ENCODE measurements at places on chromosomes 11 and 22.

DNA sequence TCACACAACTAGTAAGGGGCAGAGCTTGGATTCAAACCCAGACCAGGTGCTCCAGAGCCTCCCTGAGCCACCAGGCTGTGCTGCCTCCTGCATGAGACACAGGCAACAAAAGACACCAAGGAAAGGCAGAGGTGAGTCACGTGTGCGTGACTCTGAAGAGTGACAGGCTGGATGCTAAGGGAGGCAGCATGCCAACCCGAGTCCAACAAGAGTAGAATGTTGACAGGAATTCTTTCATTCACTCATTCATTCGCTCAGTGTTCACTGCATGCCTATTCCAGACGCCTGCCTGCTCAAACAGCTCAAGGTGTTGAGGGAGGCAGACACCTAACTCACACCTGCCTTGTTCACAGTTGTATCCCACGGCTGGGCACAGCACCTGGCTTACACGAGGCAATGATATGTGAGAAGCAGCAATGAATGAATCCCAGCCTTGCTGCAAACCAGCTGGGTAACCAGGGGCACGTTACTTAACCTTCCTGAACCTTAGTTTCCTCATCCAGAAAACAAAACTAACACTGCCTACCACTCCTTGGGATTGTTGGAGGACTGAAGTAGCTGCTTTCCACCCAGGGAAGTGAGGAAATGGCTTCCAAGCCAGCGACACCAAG lies 73.8 kb upstream of the ARFGAP3 start:
- DNase-seq, result no peak

DNA sequence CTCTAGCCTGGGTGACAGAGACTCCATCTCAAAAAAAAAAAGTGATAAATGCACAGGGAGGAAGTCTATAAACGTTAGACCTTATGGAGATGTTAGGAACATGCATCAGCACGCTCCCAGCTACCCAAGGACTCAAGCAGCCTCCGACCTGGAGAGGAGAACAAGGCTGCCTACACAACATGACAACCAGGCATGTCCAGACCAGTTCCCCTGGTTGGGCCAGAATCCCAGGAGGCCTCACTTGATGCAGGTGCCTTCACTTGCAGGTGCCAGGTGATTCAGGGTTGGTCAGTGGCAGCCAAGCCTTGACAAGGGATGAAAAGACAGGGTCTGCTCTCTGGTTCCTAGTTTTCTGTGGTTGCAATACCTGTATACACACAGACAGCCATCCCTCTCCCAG lies 5.9 kb downstream of the RANGAP1 start:
- DNase-seq, result no peak

GRCh38 chr11:20017320-20017719 lies 143.0 kb downstream of the DBX1 start:
- no peak for DNase-seq

GRCh38 chr11:45104790-45105084 lies 41.7 kb upstream of the PRDM11 start:
- DNase-seq, result no peak

DNA sequence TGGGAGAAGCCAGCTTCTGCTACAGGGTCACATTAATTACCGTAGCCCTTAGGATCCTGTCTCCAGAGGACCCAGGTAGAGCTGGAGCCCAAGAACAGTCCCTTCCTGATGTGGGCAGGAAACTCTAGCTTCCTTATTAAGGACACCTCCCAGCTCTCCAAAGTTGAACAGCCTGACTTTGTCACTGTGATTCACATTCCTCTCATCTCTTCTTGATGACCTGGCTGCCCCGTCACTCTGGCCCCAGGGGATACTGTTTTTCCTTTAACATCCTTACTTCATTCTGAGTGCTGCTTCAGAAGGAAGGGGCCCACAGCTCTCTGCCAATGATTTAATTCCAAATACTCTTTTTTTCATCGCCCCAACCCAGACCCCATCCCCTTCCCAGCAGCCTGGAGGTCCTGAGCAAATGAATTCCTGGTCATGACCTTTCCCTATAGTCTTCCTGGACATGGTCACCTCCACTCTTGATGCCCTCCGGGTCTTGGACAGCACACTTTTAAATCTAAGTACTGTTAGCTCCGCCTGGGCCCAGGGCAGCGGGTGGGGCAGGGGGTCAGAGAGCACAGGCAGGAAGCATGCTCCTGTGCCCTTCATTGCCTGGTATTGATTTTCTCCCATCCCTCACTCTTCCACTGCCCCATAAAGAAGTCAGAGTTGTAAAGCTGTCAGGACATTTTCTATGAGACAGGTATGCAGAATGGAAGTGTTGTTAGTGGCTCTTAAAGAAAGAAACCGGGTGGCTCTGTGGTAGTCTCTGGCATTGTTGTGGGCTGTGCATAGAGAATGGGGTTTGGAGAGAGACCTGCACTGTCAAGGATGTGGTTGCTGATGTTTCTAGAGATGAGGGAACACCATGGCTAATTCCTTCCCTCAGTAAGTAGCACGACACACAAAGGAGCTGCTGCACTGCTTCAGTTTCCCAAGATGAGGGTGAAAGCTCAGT lies 22.3 kb upstream of the SPON1 start:
- no peak for DNase-seq

DNA sequence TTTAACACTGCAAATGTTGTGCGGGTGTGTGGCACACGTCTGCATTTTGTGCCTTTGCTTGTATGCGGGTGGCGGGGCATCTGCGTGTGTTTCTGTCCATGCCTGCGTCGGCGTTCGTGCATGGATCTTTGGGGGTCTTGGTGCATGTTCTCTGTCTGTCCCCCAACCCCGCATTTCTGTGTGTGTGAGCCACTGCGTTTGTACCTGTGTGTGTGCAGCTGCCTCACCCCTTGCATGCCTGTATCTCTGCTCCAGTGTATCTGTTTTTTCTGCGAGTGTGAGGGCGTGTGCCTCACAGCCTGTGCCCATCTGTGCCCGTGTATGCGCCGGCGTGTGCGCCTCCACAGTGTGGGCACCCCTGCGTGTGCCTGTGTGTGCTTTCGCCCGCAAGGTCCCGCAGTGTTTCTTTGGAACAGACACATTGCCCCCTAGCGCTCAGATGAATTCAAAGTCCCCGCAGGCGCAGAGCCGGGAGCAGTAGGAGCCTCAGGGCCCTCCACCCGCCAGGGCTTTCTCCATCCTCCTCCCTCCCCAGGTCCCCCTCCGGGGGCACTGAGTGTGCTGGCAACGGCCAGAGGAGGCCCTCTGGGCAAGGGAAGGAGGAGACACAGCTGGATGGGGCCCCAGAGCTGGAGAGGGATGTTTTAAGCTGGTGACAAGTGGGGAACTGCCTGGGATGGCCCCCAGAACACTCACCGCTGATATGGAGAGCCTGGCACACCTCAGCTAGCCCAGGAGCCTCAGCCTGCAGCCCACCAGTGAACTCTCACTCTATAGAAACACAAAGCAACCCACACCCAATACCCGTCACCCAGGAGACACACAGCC lies 3.1 kb upstream of the MN1 start:
- DNase-seq, result peak; percentile 83
